Ovary (tissue), 10 donors: ENCODE measurements at places on chromosomes 7 and 10. TPM values are rescaled to one million over a fixed set of nuclear protein-coding genes. Genes with fewer than 3 reads are reported as not detected.

DNA sequence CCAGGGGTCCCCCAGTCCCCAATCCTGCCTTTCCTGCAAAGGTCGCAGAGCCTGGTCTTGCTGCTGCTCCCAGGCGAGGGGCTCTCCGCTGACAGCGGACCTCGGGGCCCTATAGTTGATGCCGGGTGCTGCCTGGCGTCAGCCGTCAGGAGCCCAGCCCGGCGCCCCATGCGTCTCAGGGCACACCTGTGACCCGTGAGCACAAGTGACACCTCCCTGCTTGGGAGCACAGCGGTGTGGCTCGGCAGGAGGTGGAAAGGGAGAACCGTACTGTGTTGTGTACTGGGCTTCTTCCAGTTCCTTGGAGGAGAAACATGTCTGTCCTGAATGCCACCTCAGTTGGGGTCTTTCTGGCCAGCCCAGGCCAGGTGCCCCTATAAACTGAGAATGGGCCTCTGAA, 56.7 kb downstream of the LHPP start:
- no peak for DNase-seq

GRCh38 chr10:73992899-73993788, 4.8 kb upstream of the VCL start:
- DNase-seq, result no peak

GRCh38 chr10:16965344-16965616, 148.1 kb upstream of the RSU1 start:
- DNase-seq, result no peak

DNA sequence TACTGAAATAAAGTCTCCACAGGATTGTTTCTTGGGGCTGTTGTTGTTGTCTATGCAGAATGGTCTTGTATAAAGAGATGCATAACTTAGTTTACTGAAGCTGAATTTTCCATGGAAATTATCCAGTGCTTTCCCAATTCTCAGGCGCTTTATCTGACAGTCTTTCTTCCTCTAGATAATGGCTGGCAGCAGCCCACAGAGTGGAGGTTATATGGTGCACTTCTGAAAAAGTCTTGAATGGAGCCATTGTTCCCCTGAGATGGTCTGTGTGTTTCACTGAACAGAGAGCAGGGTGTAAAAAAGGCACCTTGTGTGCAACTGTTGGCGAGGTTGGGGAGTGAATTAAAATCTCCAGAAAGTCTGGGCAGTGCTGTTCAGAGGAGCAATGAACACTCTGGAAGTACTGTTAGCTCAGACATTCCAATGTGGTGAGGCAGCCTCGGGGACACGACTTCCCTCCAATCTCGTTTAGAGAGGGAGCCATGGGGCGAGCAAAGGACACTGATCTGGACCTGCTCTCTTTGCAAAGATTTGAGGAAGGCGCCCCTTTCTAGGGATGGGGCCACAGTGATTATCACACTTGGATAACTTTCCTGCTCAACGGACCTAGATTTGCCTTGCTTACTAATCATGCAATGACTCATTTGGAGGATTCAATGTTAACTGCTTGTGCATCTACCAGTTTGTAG, 2.0 kb upstream of the PLCE1 start:
- peak; percentile 23 for DNase-seq

- DNase-seq, result no peak
Observed at GRCh38 chr10:67812007-67812406, 26.0 kb downstream of the DNAJC12 start.

DNA sequence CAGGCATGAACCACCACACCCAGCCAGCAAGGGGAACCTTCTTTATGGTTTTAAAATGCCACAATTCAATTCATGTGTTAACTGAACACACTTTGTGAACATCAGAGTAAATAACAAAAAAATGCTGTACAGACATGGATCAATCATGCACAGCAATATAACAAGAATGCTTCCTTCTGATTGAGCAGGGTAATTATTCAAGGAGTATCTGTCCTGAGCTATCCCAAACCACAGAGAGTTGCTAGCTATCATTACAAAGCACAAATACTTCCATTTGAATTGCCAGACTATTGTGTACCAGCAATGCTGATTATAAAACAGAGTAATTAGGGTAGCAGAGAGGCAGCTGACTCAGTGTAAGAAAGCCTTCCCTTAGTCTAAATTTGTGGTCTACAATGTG, 11.3 kb upstream of the RHOBTB1 start:
- no peak for DNase-seq

- peak; percentile 49 for DNase-seq
Observed at GRCh38 chr7:64888901-64889685, 14.0 kb upstream of the ZNF273 start.

- no peak for DNase-seq
Observed at GRCh38 chr10:26380815-26381214, 57.3 kb upstream of the APBB1IP start.

DNA sequence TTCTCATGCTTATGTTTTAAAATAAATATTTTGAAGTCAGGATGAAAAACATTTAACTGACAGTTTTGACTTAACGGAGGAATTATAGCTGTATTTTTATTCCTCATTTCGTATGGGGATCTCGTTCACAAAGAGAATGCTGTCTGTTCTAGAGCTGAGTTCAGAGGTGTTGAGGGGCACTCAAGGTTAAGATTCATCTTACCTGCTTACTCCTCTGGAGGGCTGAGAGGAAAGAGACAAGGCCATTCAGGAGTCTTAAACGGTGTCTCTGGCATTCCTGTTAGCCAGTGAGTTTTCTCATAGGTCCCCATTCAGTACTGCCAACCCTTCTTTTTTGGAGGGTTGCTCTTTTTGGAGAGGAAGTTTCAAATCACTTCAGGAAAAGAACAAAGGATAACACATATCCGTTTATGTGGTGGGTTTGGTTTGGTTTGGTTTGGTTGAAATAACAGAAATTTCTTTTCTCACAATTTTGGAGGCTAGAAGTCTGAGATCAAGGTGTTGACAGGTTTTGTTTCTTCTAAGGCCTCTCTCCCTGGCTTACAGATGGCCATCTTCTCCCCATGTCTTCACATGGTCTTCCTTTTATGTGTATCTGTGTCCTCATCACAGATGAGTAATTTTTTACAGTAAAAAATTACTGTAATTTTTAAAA, 23.1 kb downstream of the CALHM2 start:
- no peak for DNase-seq

ZNF273 gene
- polyA plus RNA-seq, result 4.8 TPM

CALCR gene
- polyA plus RNA-seq, result 0.02 TPM

MRC1 gene
- polyA plus RNA-seq, result 7.9 TPM

SRPK2 gene
- polyA plus RNA-seq, result 29.8 TPM

LLCFC1 gene
- polyA plus RNA-seq, result not detected

SPDYE3 gene
- polyA plus RNA-seq, result 0.12 TPM

NRP1 gene
- 134 TPM for polyA plus RNA-seq

DYDC2 gene
- 0.24 TPM for polyA plus RNA-seq
